ENCODE measurements at places on chromosomes 3 and 15.

GRCh38 chr3:186997061-186997460 is 66.7 kb downstream of the ST6GAL1 start:
- DNase-seq, result no peak

- DNase-seq, result no peak
Measured at GRCh38 chr3:16199769-16200168, 25.3 kb downstream of the GALNT15 start.

- DNase-seq, result no peak
Measured at GRCh38 chr15:100880139-100880896, 687 bp downstream of the ALDH1A3 start.

GRCh38 chr3:15787941-15788340 is 9.8 kb downstream of the ANKRD28 start:
- no peak for DNase-seq

GRCh38 chr3:157075693-157076420 is 84.1 kb downstream of the CCNL1 start:
- no peak for DNase-seq

Measured in LoVo (cell line).